Left renal cortex interstitium (tissue), 4 donors: ENCODE measurements at places on chromosomes 16 and 17. TPM values are rescaled to one million over a fixed set of nuclear protein-coding genes. Genes with fewer than 3 reads are reported as not detected.

The DRC7 gene
- polyA plus RNA-seq, result 3.0 TPM

The LITAFD gene
- not detected for polyA plus RNA-seq

DNA sequence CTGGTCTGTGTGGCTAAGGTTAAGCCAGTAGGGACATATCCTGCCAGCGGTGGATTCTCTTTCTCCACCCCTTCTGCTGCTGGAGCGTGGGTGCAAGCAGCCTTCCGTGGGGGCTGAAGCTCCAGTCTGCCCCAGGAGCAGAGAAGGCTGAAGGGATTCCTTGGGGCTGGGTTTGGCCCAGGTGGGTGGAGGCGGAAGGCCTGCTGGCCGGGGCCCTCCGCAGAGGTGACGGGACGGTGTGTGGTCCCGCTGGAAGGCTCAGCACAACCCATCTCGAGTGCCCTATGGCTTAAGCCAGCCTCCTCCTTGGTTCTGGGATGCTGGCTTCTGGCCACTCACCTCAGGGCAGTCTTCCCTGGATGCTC is 13.1 kb downstream of the TIMM22 start:
- DNase-seq, result no peak

DNA sequence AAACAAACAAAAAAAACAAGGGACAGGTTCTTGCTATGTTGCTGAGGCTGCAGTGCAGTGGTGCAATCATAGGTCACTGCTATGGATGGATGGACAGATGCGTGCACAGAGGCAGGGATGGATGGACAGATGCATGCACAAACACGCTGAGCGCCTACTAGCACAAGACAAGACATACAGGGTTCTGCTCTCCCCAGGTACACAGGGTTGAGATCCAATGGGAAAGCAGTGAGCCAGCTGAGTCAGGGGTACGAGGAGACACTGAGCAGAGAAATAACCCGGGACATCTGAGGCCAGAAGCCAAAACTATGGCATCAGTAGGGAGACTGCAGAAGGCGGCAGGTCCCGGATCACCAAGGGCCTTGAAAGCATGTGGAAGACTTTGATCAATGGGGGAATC is 6.2 kb downstream of the IL32 start:
- DNase-seq, result no peak

The TRPV2 gene
- polyA plus RNA-seq, result 3.4 TPM

The MRPL58 gene
- polyA plus RNA-seq, result 28.6 TPM

DNA sequence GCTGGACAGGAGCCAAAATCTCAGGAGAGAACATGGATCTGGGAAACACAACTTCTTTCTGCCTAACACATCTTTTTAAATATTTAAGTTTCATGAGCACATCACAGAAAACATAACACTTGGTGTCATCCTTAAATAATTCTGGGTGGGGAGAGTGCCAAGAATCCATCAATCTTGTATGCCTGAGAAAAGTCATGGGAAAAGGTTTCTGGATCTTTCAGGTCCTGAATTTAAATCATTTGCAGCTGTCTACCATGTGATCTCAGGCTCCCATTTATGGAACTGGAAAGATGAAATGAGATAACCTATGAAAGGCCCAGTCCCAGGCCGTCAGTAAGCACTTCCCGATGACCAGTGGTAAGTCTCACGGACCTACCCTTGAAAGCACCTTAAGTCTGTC is 15.1 kb downstream of the CDH11 start:
- DNase-seq, result no peak

The MT1A gene
- not detected for polyA plus RNA-seq

DNA sequence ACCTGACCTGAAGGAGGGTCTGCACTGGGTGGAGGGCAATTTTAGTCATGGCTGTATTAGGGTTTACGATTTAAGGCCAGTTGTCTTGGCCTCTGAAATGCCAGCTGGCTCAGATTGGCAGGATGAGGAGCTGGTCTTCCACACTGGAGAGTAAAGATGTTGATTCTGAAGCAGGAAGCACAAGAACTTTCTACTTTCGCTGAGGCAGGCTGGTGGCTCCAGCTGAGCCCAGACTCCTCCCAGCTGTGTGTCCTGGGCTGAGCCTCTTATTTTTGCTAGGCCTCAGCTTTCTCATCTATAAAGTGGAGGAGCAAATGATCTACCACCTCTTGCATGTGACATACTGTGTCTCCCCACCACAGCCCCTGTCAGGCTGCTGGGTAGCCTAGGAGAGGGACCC is 74.4 kb downstream of the MRM1 start:
- DNase-seq, result no peak

- no peak for DNase-seq
Observed at GRCh38 chr17:17298108-17298507, 5.1 kb upstream of the NT5M start.

The FBXL20 gene
- polyA plus RNA-seq, result 11.7 TPM

DNA sequence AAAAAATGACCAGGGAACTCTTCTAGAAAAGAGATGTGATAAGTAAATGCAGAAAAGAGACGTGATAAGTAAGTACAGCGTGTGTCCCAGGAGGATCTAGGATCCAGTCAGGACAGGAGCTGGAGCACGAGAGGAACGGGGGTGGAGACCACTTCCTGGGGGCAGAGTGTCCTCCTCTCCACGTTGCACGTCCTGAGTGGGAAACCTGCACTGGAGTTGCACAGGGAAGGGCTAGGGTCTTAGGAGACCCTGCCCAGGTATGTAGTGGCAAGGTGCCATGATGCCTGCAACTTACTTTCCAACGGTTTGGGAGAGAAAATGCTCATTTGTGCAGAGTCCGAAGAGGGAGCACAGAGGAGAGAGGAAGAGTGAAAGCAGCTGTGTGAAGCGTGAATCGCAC is 55.8 kb downstream of the RNF213 start:
- no peak for DNase-seq

DNA sequence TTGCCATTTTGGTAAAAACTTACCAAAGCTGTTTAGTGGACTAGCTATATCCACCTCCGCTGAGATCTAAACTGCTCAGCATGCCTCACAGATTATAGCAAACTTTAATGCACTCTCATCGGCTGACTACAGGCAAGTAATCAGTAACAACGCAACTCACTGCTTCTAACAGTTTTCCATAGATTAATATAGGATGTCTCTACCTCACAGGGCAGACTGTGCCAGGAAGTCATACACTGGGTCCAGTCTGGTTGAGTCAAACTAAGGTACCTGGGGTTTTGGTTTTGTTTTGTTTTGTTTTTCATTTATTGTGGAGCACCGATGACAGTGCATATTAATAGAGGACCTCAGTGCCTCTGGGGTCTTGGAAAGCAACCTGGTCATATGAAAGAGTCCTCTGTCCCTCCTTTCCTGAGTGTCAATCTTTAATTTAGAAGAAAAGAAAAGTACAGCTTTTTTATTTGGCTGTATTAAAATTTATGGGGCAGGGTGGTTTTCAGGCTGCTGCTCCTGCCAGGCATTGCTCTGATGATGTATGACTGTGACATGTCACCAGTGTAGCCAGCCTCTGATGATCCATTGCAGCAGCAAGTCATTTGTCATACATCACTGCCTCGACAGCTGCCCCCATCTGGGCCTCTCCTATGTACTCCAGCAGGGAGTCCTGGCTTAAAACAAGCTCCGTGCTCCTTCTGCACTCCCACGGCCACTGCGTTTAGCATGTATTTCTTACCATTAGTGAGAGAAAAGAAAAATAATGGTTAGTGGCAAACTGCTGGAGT is 854.1 kb downstream of the KCNJ2 start:
- peak; percentile 53 for DNase-seq

GRCh38 chr16:27182906-27183405 is 20.4 kb upstream of the KDM8 start:
- DNase-seq, result no peak

DNA sequence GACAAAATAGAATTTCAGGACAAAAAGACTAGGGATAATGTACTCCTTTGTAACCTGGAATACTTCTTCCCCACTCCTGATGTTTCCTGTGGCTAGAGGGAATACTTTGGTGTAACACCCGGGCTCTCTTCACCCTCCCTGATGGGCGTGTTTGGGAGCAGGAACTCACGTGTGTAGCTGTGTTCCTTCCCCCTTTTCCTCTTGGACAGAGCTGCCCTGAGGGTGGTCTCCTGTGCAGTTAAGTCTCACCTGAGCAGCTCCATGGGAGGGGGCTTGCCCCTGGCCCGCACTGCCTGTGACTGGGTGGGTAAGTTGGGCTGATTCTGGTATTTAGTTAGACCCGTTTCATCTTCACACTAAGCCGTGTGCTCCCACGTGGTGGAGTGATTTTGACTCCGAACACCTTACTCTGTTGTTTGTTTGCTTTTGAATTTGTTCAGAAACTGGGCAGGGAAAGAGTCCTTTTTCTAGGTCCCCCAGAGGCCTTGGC is 87.9 kb downstream of the OR1D5 start:
- DNase-seq, result no peak

DNA sequence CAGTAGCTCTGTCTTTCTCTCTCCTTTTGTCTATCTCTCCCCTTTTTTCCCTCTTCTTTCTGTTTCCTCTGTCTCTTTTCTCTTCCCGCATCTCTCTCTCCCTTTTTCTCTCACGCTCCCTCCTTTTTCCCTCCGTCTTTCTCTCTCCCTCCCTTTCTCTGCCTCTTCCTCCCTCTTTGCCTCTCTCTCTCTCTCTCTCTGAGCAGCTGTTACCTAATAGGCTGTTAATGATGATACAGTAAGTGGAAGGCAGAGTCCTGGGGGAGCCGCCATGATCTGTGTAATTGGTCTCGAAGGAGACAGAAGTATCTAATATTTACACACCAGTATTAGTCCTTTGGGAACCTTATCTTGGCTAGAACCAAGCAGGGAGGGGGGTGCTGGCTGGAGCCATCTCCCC is 136.1 kb upstream of the CIBAR2 start:
- DNase-seq, result no peak

GRCh38 chr16:85231959-85232358 is 119.7 kb upstream of the CIBAR2 start:
- DNase-seq, result no peak

- DNase-seq, result no peak
Observed at GRCh38 chr17:10031606-10032005, 126.5 kb upstream of the RCVRN start.

DNA sequence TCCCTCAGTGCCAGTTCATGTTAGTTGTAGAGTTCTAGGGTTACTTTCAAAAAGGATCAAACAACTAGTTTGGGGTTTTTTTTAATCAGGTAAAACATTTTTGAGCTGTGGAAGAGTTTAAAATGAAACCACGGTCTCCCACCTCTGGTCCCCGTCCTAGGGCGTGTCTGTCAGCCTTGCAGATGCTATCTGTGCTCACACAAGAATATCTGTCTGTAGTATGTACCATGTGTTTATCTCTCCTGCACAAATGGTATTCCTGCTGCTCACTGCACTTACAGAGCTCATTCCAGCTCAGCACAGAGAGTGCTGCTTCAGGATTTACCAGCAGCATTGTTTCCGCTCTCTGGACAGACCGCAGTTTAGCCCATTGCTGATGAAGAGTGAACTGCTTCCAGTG is 38.9 kb downstream of the UBN1 start:
- DNase-seq, result no peak

GRCh38 chr16:9429646-9430330 is 338.3 kb downstream of the HAPSTR1 start:
- DNase-seq, result no peak

The CFAP97D1 gene
- polyA plus RNA-seq, result 0.09 TPM

DNA sequence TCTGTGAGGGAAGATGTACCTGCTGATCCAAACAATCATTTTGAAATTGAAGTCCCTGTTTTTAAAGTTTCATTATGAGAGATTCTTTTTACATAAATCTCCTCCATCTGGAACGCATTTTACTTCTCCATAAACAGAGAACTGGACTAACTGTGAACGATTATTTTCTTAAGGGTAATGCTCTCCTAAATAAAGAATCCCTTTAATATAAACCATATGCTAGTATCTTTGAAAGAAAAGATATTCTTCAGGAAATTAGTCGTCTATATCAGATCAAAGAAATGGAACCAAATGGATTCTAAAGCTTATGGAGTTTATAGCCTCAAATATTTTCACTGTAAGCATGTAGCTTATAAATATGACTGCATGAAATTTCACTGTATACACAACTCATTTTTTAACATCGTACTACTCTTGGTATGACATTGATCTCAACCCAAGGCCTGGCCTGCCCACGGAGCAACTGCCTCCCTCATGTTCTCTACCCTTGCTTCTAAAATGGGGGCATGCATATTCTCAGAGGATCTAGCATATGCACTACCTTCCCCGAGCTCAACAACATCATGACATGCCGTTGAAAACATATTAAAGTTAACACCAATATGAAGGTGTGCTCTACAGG is 66.4 kb downstream of the MYH10 start:
- DNase-seq, result no peak

The NEUROD2 gene
- 0.03 TPM for polyA plus RNA-seq

DNA sequence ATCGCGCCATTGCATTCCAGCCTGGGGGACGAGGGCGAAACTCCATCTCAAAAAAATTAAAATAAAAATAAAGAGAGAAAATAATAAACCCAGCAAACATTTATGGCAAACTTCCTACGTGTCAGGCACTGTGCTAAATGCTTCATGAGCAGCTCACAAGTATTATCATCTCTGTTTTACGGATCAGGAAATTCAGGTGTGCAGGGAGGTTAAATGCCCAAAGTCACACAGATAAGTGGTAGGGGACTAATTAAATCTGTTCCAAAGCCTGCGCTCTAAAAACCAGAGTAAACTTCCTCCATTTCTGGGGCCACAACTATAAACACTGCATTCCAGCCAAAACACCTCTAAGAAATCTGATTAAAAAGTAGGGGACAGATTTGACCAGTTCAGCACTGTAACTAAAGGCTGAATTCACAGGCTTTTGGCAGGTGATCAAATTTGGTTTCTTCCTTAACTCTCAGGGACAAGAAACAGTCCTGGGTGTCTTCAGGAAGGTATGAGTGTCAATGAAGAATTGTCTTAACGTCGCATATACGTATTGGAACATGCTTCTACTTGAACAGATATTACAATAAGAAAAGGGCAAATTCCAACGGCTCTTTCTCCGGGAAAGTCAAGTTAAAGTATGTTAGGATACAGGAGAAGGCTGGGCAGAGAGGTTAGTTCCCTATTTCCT is 996 bp downstream of the STRADA start:
- peak; percentile 6 for DNase-seq

The C16orf78 gene
- not detected for polyA plus RNA-seq

The IL17C gene
- polyA plus RNA-seq, result not detected

DNA sequence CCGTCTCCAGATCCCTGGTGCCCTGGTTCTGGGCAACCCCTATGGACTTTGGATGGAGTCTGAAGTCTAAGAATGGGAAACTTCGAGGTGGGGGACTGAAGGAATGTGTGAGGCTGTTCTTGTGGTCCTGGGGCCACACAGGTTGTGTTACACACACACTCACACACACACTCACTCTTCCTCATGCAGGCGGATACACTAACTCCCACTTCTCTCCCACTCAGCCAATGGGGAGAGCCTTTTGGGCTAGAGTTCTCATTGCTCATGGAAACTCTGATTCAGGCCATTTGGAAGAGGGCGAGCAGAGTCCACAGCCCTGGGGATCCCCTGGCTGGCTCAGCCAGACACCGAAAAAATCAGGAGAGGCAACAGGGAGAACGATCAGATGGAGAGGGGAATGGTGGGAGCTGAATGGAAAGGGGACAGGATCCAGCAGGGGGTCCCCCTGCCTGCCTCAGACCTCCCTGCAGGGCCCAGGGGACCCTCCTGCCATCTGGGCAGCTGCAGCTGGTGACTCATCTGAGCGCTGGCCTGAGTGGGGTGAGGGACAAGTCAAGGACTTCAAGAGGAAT is 9.1 kb downstream of the IGFBP4 start:
- no peak for DNase-seq

The SAT2 gene
- 157 TPM for polyA plus RNA-seq
